ENCODE measurements at places on chromosomes 11 and 22.
A peak's percentile ranks its signal among the peaks of the same experiment; 100 is the strongest.

- no peak for DNase-seq
These were observed 7.7 kb downstream of the TNNT3 start for GRCh38 chr11:1927026-1927847.

GRCh38 chr11:1528710-1529109 lies 42.1 kb upstream of the MOB2 start:
- no peak for DNase-seq

DNA sequence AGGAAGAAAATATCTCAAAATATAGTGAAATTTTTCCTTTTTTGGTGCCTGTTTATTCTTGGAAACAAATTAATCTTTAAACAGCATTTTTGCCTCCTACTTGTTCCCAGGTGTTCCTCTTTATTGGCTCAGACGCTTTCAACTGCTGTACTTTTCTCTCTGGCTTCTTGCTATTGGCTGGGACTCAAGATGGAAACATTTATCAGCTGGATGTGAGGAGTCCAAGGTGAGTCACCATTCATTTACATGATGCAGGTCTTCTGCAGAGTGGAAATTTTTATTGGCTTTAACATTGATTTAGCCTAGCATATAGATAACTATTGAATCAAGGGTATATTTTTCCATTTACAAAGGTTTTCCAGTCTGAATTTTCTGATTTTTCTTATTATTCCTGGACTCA lies 34.4 kb upstream of the DNAJB13 start:
- no peak for DNase-seq

GRCh38 chr11:115699733-115700132 lies 195.5 kb upstream of the CADM1 start:
- no peak for DNase-seq

DNA sequence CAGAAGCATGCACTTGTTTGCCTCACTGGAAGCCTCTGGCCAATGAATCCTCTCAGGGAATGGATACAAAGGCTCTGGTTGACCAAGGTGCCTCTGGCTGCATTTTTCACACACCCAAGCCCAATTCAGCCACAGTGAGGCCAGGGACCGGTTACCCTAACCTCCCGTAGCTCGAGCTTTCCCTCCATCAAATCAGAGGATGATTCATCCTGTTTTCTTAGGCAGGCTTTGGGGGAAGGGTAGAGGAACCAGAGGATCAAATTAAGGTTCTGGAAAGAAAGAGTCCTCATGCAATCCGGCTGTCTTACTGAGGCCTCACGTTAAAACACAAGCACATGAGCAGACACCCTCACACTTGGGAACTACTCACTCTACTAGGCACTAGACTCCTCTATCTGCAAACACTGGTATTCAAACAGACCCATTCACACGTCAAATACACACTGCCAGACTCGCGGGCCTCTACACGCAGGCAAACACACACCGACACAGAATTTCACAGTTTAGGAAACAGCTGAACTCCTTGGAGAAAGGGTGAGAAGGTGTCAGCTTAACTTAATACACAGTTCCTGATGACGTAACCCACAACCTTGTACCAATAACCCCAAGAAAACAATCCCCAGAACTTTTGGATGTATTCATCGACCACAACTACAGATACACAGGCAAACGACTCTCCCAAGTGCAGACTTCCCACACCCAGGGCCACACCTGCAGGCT lies 12.4 kb downstream of the NRXN2 start:
- DNase-seq: no peak

- no peak for DNase-seq
These were observed 19.8 kb upstream of the LRRC10B start for GRCh38 chr11:61488651-61489291.

- no peak for DNase-seq
These were observed 71.8 kb downstream of the TENM4 start for GRCh38 chr11:79369055-79369454.

GRCh38 chr11:43785318-43785717 lies 95.3 kb upstream of the ALKBH3 start:
- DNase-seq: no peak

DNA sequence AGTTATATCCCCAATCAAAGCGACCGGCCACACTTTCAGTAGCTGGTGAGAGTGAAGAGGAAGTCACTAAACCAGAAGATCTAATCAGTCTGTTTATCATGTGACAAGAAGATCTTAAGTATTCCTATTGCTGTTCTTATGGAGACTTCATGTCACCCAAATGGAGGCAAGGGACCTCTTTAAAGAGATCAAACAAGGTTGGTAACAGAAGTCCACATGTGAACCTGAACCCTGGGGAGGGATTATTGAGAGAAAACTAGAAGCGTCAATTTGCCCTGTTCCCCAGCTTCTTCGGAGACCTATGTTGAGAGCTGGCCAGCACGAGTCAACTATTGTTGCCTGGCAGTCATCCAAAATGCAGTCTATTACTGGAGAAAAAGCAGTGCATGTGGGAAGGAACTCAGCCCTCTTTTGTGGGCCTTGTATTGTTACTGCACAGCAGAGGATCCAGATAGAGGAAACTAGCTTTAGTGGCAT lies 76.9 kb upstream of the CTSC start:
- peak; percentile 86 for DNase-seq

DNA sequence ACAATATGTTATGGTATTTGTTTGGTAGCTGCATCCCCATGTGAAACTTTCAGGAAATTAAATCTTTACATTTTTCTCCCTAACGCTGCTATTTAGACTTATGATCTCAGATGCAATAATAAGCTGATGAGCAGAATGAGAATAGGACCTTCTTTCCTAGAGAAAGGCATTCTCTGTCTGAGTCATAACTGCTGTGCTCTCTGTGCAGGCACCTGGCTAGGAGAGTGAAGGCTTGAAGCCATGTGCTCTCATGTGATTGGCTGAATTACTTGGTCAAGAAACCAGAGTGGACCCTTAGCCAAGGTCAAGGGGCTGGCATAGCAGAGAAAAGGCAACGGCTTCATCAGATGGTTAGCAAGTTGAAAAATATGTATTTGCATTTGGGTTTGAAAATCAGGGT lies 185.0 kb downstream of the ADAMTS15 start:
- no peak for DNase-seq

GRCh38 chr11:47946682-47947559 lies 33.4 kb upstream of the PTPRJ start:
- peak; percentile 98 for DNase-seq

DNA sequence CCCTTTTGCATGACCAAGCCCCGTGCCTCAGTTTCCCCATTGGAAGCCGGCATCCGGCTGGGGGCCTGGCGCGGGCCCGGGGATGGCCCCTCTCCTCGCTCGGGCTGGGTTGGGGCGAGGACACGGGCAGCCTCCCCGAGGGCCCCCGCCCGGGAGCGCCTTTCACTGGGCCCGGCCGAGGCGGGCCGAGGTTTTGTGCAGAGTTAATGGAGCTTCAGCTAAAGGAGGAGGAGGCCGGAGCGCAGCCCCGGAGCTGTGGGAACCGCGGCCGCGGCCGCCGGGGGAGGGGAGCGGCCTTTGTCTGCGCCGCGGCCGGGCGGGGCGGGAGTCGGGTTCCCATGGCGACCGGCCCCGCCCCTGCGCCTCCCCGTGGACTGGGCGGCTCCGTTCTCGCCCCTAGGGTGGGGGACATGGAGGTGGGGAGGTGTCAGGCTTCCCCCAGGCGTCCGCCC lies 1.4 kb upstream of the MAPK11 start:
- DNase-seq: no peak

GRCh38 chr11:70828593-70829082 lies 423.7 kb downstream of the SHANK2 start:
- no peak for DNase-seq

- no peak for DNase-seq
These were observed 35.4 kb downstream of the MICAL3 start for GRCh38 chr22:17988800-17989513.

- DNase-seq: no peak
These were observed 25.1 kb downstream of the OR10A6 start for GRCh38 chr11:7905961-7906429.

Data from HL-60 (cell line).